ENCODE measurements at places on chromosomes 4 and X.

DNA sequence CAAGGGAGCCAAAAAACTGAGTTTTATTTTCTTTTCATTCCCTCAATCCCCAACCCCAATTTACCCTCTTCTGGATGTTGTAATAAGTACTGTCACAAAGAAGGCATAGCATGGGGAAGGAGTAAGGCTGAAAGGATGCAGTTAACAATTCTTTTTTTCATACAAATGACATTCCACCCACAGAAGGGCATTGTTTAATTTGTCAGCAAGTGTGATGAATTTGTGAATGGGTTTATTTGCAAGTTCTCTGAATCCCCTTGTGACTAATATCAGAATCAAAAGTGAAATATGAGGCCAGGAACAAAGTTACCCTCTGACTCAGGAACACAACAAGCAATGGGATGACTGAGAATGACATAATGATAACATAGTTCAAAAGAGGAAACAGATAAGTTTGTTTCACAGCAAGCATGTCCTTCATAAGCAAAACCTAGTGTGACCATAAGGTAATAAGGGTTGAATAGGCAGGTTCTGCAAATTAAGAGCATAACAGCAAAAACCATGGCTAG lies 2.1 kb downstream of the GEMIN8 start:
- no peak for DNase-seq

DNA sequence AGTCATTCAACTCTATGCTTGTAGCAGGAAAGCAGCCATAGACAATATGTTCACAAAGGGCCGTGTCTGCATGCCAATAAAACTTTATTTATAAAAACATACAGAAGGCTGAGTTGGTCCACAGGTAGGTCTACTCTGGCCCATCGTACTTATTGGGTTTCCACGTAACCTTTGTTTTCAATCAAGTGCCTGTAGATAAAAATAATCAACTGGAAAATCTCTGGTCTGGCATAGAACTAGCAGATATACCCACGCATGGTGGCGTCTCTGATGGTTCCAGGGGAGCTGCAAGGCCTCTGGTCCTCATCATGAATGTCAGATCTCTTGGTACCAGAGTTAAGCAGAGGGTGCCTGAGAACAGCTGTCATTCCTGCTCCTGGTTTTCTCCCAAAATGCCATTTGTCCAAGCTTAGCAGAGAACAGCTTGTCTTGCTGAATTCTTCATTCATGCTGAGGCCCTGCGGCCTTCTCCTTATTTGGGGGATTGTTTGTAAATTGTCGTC lies 31.4 kb upstream of the JAKMIP1 start:
- DNase-seq = no peak

DNA sequence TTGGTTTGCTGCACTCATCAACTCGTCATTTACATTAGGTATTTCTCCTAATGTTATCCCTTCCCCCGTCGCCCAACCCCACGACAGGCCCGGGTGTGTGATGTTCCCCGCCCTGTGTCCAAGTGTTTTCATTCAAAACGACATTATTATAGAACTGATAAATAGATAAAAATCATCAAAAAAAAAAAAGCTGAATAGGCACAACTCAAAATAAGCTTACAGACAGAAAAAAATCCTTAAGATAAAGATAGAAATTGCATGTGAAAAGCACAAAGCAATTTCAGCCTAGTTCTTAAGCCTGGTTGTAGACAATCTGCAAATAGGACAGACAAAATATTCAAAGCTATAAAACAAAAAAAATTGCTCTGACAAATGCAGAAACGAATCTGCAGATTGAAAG lies 142.9 kb upstream of the LNX1 start:
- DNase-seq = no peak

GRCh38 chr4:140427919-140428471 lies 547 bp upstream of the CLGN start:
- DNase-seq = no peak

GRCh38 chr4:27062256-27062655 lies 201.6 kb downstream of the STIM2 start:
- DNase-seq = no peak

DNA sequence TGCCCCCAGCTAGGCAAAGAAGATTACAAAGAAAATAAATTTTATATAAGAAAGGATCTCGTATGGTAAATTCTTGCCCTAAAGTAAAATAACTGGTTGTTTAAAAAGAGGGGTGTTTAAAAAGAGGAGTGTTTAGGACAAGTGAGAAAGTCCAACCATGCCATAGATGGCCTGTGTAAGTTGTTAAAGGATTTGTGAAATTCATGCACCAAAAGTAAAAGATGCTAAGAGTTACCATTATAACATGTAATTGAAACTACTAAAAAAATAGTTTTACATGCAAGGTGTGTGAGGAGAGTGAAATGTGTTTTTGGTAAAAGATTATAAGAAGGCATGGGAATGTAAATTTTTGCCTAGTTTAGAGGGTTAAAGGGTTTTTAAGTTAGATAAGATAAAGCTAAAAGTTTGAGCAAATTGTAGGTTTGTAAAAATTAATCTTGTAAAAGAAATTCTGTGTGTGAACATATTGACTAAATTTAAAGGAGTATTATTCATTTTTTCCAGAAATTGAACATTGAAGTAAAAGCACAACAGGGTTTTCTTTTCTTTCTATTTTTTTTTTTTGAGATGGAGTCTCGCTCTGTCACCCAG lies 20.1 kb downstream of the HTT-AS start:
- DNase-seq = no peak
